ENCODE measurements at places on chromosomes 16 and 17. TPM values are rescaled to one million over a fixed set of nuclear protein-coding genes. Genes with fewer than 3 reads are reported as not detected.

Gene CBFA2T3
- polyA plus RNA-seq, result 0.08 TPM

DNA sequence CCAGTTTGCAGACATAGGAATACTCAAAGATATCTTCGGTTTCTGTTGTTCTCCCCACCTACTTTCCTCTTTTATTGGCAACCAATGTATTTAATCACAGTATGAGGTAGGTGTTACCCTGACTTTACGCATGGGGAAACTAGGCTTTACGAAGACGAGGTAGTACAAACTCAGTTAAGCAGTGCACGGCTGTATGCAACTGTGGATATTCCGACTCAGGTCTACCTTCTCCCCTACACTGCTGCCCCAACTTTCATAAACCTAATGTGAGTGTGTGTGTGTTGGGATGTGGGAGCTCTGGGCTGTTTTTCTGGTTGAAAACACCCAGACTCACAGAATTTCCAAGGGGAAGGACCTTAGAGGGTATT, 1.2 kb upstream of the GPT2 start:
- DNase-seq, result no peak

Gene SCGB1C2
- not detected for polyA plus RNA-seq

- no peak for DNase-seq
These were observed 37.9 kb upstream of the METTL16 start for GRCh38 chr17:2549392-2550211.

Gene LRRC46
- polyA plus RNA-seq, result 0.43 TPM
